Kasumi-1 (cell line): ENCODE measurements at places on chromosomes 5 and 9.

GRCh38 chr5:74122175-74122574 lies 496.2 kb downstream of the ARHGEF28 start:
- DNase-seq = peak; percentile 10

GRCh38 chr9:109074236-109074889 lies 45.4 kb downstream of the TMEM245 start:
- no peak for DNase-seq

DNA sequence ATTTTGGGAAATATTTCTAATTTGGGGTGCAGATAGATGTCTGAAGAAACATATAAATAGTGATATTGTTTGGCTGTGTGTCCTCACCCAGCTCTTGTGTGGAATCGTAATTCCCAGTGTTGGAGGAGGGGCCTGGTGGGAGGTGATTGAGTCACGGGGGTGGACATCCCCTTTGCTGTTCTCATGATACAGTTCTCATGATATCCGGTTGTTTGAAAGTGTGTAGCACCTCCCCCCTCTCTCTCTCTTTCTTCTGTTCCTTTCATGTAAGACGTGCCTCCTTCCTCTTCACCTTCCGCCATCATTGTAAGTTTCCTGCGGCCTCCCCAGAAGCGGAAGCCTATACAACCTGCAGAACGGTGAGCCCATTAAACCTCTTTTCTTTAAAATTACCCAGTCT lies 11.4 kb upstream of the ADAMTS16 start:
- no peak for DNase-seq

GRCh38 chr5:156641686-156642085 lies 208.4 kb upstream of the PPP1R2B start:
- DNase-seq = no peak

DNA sequence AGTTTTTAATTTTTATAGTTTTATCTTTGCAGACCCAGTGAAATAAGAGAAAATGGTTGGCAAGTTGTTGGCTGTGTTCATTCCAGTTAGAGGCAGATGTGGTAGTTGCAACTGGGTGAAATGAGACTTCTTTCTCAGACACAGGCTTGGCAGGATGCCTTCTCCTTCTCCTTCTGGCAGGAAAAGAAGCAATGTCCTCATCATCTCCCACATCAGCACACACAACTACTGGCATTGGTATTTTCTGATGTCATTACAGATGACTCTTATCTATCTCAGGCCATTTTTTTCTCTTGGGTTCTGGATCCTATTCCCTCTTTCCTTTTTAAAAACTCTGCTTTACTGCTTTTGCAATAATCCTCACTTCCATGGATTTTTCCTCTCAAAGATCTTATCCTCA lies 103.3 kb upstream of the EDIL3 start:
- no peak for DNase-seq

- DNase-seq = no peak
Measured at GRCh38 chr9:13971966-13972655, 341.8 kb downstream of the NFIB start.
